Stimulated activated CD4-positive, alpha-beta T cell treated with anti-CD3 and anti-CD28 coated beads, Interleukin-1b, Interleukin-23, amount 100 ng/mL, for 24 hours (primary cell): ENCODE measurements at places on chromosomes 5 and 9.
A peak's percentile ranks its signal among the peaks of the same experiment; 100 is the strongest.

GRCh38 chr9:111657051-111657450 lies 4.4 kb upstream of the GNG10 start:
- DNase-seq, result no peak

DNA sequence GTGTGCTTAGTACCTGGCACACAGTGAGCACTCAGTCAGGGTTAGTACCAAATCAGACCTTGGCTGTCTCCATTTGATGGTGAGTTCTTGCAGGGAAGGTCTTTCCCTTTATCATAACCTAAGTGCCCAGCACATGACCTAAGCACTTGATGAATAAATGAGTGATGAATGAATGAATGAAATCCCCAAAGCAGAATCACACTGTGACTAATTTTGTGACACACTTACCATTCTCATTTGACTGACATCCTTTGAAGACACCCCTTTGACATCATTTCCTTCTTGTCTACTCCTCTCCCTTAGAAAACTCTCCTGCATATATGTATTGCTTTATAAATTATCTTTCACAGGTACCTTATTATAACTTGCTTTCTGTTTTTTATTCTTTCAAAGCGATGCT lies 130.2 kb upstream of the ELL2 start:
- no peak for DNase-seq

- DNase-seq, result no peak
Observed at GRCh38 chr5:106241409-106241808, 1429.3 kb downstream of the EFNA5 start.

DNA sequence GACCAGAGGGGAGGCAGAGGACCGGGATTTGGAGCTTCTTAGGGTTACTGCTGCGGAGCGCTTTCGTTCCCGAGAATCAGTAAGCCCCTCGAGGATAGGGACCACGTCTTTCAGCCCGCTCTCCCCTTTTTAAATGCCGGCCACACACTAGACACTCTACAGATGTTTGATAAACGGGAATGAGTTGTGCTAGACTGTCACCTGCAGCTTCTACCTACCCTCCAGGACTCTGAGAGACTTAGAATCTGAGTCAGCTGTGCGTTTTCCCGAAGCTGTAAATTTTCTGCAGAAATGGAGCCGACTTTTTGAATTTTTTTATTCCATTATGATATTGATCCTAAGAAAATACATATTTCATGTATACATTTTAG lies 670 bp downstream of the CCDC171 start:
- DNase-seq, result no peak

DNA sequence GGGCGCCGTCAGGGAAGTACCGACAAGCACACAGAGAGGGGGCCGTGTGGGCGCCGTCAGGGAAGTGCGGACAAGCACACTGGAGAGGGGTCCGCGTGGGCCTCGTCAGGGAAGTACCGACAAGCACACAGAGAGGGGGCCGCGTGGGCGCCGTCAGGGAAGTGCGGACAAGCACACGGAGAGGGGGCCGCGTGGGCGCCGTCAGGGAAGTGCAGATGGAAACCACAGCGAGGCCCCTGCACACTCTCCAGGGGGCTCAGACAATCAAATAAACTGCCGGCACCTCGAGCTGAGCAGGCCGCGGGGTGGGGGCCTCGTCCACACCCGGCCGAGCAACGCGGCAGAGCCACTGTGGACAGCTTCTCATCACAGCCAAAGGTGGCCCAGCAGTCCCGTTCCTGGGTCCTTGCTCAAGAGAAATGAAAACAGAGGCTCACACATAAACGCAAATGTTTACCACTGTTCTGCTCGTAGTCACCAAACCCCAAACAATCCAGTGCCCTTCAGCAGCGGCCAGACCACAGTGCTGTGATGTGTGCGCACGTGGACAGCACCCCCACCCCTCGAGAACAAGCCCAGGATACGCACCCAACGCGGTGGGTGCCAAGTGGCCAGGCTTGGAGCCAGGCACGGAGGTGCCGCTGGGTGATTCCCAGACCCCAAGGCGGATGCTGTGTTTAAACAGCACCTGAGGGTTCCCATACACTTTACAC lies 24.7 kb downstream of the TPPP start:
- no peak for DNase-seq

DNA sequence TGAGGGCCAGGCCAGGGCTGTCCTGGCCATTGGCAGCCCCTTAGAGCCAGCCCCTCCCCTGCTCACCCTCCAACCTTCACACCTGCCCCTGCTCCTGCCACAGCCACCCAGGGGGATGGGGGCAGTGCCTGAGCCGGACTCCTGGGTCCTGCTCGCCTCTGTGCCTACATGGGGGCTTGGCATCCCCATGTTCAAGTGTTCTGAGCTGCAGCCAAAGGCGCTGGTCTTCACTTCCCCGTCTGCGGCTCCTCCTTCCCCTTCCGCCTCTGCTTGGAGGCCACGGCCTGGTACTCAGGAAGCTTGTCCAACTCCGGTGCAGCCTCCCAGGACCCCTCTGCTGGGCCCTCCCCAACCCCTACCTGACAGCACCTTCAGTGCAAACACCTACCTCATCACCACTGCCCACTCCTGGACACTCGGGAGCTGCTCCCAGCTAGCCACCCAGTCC lies 2.3 kb upstream of the DNLZ start:
- DNase-seq, result no peak

DNA sequence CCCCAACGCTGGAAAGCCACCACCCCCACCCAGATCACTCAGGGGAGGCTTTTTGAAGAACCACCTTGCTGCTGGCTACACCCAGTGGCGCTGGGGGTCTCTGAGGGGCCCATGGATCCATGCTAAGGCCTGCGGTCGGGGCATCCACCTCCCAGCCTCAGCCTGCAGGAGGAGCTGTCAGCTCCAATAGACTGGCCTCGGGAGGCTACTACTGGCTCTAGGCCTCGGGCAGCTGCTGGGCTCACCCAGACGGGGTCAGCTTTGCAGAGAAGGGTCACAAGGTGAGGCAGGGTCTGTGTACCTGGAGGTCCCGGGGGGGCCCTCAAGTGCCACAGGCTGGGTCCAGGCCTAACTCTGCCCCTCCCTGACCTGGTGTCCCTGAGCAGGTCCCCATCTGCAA lies 193.7 kb downstream of the OLFM1 start:
- no peak for DNase-seq

- DNase-seq, result no peak
Observed at GRCh38 chr9:120436446-120436845, 143.5 kb downstream of the CDK5RAP2 start.

- no peak for DNase-seq
Observed at GRCh38 chr5:14400085-14400484, 181.5 kb upstream of the OTULINL start.

DNA sequence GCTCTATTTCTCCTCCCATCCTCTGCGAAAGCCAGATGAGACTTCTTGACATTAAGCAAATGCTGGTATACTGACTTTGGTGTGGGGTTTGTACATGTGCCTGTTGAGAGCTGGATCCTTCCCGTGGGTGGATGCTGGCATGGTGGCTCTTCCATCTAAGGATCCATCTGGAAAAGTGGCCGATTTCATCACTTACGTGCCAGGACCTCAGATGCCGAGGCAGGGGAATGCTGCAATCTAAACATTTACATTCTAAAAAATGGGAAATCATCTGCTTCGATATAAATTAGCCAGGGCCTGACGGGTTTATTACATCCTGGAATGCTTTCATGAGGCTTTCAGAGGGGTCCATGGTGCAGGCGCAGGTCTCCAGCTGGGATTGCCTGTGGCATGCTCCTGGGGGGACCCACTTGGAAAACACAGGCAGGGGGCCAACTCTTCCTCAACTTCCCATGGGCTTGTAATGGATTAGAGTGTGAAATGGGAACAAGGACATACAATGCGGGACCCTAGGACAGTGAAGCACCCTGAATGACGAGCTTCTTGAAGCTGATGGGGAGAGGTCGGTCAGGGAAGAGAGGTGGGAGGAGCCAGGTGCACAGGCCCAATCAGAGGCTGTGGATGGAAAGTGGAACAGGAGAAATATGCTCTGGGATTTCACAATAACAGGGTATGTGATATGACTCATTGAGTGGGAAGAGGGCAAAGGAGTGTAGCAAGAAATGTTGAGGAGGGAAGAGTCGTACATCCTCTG lies 105.5 kb upstream of the PITX1 start:
- no peak for DNase-seq

- DNase-seq, result no peak
Observed at GRCh38 chr9:95084254-95084934, 233.1 kb downstream of the FANCC start.

DNA sequence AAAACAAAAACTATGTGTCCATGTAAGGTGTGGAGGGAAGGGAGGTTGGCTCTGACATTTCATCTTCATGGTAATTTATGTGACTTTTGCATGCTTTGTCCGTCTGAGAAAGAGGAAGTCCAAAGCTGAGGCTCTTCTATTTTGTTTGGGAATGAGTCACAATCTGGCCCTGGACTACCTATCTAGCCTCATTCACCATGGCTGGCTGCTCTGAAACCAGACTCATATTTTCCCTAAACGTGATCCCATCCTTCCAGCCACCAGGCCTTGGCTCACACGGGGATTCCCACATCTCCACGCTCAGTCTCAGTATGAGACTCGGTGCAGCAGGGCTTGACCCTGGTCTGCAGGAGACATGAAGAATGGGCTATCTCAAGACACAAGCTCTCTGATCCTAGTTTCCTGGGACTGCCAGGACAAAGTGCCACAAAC lies 672.8 kb downstream of the ACTL7B start:
- no peak for DNase-seq

GRCh38 chr5:171906066-171906570 lies 100.3 kb downstream of the FBXW11 start:
- DNase-seq, result no peak

DNA sequence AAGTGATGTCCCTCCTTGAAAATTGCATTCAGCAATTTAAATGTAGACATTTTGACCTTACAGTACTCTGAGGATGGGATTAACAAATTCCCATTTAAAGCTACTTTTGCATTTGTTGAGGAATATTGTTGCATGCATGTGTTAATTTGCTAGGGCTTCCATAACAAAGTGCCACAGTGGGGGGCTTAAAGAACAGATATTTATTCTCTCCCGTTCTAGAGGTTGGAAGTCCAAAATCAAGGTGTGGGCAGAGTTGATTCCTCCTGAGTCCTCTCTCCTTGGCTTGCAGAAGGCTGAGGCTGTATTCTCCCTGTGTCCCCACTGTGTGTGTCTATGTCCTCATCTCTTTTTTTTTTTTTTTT lies 51.8 kb upstream of the CDK20 start:
- DNase-seq, result no peak

DNA sequence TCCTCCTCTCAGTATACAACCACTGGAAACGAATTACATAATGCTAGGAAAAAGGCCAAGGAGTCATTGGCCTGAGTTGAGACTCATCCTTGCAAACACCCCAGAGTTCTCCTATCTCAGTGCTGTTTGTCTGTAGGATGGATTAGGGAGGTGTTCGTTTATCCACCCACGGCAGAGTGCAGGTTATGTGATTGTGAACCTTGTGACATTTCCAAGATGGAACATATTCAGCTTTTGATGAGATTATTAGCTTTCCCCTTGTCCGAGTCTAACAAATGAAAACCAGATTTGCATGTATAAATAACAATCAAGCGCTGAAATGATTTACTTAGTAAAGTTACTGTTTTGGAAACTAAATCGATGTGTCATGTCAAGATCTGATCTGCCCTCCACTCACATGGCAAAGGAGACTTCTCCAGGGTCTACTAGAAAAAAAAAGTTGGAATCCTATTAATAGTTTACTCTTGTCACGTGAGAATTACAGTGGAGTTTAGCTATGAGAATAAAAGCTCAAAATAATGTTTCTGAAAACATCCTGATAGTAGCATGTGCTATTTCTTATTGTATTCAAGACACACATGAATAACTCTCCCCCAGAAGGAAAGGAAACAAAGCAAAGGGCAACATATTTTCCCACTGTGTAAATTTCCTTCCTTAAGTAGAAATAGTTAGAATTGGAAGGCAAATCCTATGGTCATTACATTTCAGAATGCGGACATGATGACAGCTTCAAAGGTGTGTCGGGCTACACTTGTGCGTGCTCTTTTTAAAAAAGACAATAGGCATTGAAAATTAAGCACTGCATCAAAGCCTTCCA lies 600.4 kb downstream of the EBF1 start:
- DNase-seq, result no peak

GRCh38 chr5:145445027-145445426 lies 390.1 kb downstream of the PRELID2 start:
- DNase-seq, result no peak

- no peak for DNase-seq
Observed at GRCh38 chr9:125296843-125297372, 35.3 kb downstream of the GAPVD1 start.

- no peak for DNase-seq
Observed at GRCh38 chr5:56729488-56729887, 85.9 kb upstream of the MAP3K1 start.

DNA sequence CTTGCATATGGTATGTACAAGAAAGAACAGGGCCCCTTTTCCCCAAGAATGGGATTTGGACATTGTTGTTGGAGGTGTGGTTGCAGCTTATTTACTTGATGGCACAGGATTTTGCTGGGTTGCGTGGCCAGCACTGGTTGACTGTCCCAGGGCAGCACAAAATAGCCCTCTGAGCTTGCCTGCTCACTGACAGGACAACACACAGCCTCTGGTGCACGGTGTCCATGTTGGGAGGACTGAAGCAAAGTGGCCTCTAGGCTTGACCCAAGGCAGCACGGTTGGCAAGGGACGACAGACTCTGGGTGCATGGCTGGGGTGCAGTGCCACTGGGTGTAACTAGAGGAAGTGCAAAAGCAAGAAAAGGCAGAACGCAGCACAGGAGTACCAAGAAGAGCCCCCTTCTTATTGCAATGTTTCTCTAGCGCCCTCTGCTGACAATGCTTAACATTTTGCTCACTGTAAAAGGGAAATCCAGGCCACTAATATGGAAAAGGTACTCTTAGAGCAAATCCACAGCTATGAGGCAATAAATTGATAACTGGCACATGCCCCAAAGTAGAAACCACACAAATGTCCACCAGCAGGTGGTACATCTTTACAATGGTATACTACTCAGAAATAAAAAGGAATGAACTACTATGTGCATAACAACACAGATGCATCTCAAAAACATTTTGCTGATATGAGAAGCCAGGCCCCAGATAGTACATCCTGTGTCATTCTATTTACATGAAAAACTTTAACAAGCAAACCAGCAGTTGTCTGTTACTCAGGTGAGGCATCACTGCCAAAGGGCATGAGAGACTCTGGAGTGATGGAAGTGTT lies 47.4 kb upstream of the BARX1 start:
- DNase-seq, result peak; percentile 24
